ENCODE measurements at places on chromosomes 16 and 17.

DNA sequence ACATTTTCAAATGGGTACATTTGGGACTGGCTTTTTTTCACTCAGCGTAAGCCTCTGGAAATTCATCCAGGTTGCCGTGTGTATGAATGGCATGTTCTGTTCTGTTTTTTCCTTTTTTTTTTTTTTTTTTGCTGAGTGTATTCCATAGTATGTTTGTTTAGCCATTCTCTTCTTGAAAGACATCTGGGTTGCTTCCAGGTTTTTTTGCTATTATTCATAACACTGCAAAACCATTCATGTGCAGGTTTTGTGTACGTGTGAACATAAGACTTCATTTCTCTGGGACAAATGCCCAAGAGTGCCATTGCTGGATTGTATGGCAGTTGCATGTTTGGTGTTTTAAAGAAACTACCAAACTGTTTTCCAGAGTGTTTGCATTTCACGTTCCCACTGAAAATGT, 335.9 kb upstream of the TNRC6C start:
- ATAC-seq, result no peak

DNA sequence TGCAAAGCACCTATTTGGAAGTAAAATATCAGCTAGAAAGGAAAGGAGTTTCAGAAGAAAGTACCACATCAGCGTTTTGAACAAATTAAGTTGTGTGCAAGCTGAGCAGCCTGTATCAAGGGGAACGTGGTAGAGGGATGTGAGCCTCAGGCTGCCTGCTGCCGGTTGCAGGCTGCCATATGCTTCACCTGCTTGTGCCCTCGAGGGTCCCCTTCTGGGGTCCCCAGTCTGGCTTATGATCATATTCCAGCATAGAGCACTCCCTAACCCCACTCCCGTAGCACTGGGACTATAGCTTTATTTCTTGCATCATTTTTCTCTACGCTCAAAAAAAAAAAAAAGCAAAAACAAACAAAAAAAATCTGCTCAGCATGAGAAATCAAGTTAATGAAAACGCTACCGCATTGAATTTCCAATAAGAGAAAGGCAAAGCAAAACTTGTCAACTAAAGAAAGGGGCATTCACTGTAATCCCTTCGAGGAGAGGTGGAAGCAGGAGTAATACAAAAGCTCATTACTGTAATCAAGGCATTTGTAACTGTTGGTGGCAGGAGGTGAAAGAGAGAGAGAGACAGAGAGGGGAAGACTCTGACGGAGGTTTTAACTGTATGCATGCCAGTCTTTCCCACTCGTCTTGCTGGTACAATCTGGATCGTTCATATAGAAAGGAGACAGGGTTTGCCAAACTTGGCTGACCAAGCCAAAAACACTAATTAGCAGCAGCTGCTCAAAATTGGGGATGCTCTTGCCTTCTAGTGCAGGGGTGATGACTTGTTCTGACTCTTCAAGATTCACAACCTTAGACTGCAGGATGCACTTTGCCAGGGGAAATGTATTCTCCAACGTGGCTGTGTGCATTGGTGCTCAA, 258.2 kb upstream of the HSBP1 start:
- no peak for ATAC-seq

DNA sequence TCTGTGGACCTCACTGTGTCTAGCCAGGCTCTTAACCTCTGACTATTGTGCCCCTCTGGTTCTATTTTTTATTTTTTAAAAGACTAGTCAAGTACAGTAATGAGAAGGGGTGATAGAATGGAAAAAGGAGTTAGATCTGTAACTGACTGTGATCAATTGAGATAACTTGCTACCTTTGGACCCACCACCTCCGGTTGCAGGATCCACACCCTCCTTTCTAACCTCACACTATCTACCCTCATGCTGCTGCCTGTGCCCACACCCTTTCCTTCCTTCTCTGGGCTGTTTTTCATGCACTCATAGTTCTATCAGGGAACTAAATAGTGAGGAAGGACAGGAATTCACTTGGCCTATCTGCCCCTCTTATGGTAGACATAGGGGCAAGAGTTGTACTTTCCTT, 172.3 kb downstream of the KATNIP start:
- ATAC-seq, result no peak

GRCh38 chr16:24800586-24800985, 45.2 kb upstream of the SLC5A11 start:
- ATAC-seq, result no peak

GRCh38 chr17:28276011-28276410, 43.0 kb upstream of the TMEM97 start:
- ATAC-seq, result no peak

DNA sequence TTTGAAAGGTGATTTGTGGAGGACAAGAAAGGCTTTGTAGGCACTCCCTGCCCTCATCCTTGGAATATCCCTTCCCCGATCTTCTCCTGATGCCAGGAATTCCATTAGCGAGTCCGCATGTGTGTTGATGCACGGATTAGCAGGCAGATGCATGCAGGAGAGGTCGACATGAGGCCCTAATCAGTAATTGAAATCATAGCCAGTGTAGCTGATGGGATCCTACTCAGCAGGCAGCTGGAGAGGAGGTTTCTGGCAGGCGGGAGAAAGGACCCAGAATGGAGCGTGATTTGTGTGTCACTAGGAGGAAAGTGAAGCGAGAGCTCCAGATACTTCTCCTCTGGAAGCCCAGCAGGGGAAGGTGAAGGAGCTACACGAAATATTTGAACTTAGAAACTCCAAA, 196.3 kb upstream of the CDH11 start:
- no peak for ATAC-seq

DNA sequence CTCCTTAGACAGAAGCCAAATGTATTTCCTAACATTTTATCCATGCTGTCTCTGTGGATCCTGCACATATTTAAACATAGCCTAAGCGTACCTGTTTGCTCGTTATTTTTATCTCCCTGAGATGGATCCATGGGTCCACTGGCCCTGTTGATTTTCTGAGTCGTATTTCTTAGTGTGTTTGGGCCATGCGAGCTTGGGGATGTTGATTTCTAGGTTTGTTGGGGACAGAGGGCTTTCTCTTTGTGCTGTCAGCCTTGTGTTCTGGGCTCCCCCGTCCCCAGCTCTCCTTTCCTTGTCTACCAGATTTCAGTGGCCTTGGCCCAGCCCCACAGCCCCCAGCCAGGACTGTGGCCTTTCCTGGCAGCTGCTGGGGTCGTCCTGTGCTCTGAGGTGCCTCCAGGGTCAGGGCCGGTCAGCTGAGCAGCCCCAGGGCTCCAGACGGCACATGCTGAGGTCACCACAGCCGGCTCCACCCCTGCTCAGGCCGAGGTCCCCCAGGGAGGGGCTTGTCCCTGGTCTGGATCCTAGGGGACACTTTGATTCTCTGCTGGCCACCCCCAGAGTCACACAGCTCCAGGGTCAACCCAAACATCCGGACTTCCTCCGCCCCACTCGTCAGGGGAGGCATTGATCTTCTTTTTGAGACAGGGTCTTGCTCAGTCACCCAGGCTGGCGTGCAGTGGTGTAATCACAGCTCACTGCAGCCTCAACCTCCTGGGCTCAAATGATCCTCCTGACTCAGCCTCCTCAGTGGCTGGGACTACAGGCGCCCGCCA, 4.4 kb downstream of the SSTR5 start:
- ATAC-seq, result no peak

DNA sequence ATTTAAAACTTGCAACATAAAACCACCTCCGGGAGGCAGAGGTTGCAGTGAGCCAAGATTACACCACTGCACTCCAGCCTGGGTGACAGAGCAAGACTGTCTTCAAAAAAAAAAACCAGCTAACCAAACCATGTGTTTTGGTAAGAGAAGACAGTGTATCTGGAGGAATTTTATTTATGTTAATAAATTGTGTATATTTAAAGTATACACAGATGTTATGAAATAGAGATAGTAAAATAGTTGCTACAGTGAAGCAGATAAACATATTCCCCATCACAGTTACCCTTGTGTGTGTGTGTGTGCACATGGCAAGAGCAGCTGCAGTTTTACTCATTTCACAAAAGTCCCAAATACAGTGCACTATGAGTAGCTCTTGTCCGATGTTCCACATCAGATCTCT, 54.8 kb upstream of the CRISPLD2 start:
- no peak for ATAC-seq

- no peak for ATAC-seq
Observed at GRCh38 chr17:52831536-52831935, 673.0 kb upstream of the CA10 start.

GRCh38 chr17:82108038-82108437, 10.0 kb upstream of the FASN start:
- no peak for ATAC-seq

DNA sequence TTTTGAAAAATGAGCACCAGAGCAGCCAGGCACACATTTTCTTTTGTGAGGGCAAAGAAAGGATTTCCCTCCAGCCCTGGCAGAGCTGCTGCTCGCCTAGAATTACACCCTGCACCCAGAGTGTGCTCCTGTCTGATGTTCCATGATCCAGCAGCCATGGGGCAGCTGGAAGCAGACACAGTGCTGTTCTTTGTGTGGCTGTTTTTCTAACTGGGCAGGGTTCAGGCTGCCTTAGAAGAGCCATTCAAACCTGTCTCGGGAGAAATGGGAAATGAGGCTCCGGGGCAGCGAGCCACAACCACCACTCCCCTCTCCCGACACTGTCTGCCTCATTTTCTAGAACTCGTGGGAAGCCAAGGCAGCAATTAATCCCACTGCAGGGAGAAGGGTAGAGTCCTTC, 28.9 kb downstream of the LITAF start:
- no peak for ATAC-seq

GRCh38 chr16:2985462-2985861, 5.2 kb upstream of the PKMYT1 start:
- ATAC-seq, result no peak

- peak; percentile 81 for ATAC-seq
Observed at GRCh38 chr17:34370997-34371395, 8.0 kb upstream of the CCL1 start.

DNA sequence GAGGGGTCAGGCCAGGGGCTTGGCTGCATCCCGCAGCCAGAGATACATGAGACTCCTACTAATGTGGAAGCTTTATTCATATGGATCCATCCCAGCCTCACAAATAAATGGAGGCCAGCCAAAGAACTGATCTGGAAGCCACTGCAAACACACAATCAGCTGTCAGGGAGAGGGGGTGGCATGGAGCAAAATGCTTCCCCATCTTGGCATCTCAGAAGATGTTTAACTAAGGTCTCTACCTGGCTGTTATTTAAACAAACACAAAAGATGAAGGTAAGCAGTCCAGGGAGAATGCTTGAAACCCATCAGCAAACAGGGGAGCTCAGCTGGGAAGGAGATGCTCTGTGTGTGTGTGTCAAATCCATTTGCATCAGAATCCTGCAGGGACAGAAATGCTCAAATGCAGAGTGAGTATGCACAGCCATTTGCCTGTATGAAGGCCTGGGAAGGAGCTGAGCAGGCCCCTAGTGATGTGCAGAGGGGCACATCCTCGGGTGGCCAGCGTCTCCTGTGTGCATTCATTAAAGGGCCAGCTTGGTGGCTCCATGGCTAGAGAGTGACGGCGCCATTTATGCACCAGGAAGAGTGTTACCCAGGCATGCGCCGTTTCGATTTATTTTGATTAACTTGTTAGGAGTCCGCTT, 34.2 kb upstream of the IRX3 start:
- no peak for ATAC-seq

- ATAC-seq, result no peak
Observed at GRCh38 chr16:57540387-57540786, 2.1 kb upstream of the ADGRG5 start.

GRCh38 chr17:41836550-41837196, 641 bp upstream of the NT5C3B start:
- ATAC-seq, result no peak

GRCh38 chr16:81278526-81278925, 36.2 kb upstream of the GAN start:
- ATAC-seq, result no peak

- peak; percentile 96 for ATAC-seq
Observed at GRCh38 chr16:56729735-56730662, at the start of gene NUP93. Gene NUP93 (plus strand): TSS chr16:56730129. CDS start chr16:56748248, 18,119 bp downstream.

Measured in stimulated activated memory B cell treated with anti-CD40 and anti-IgM and Interleukin-4, amounts not matched to agents 10 μg/mL and 1 μg/mL and 100 μg/mL, for 72 hours (primary cell).